ENCODE measurements at places on chromosomes 6 and 20.

DNA sequence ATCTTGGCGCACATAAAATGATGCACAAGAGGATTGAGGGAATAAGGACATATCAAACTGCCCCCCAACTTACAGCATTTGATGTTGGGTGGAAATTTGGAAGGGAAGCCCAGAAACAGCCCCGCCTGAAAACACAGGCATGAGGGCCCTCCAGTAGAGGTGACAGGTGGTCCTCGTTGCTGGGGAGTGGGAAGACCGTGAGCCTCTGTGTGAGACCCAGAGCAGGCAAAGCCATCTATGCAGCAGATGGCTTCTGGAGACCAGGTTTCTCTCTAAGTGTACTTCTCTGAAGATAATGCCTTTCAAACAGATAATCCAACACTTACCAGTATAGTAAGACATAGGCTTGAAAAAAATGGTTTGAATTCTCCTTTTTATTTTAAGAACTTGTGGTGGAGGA, 132.2 kb upstream of the INSM1 start:
- DNase-seq, result no peak

GRCh38 chr20:48600470-48600945, 227.3 kb downstream of the PREX1 start:
- DNase-seq, result no peak

DNA sequence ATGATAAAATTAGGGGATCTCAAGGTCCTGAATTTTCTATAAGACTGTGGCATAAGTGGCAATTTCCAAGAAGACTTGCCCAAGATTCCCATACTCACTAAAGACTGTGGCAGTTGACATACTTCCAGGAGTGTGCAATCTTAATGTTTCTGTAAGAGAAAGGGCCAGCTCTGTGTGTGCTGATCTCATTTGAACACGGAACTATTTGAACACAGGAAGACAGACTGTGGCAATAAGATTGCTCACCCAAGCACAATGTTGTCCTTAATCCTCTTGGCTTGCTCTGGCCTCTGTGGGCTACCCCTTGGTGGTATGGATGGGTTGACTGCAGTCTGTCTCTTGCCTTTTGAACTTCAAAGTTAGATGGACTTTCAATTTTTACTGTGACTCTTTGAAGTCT, 151.4 kb downstream of the PHF3 start:
- DNase-seq, result no peak

GRCh38 chr6:38261626-38262025, 378.1 kb downstream of the BTBD9 start:
- no peak for DNase-seq
